ENCODE measurements at places on chromosomes 3 and 15. TPM values are rescaled to one million over a fixed set of nuclear protein-coding genes. Genes with fewer than 3 reads are reported as not detected.

DNA sequence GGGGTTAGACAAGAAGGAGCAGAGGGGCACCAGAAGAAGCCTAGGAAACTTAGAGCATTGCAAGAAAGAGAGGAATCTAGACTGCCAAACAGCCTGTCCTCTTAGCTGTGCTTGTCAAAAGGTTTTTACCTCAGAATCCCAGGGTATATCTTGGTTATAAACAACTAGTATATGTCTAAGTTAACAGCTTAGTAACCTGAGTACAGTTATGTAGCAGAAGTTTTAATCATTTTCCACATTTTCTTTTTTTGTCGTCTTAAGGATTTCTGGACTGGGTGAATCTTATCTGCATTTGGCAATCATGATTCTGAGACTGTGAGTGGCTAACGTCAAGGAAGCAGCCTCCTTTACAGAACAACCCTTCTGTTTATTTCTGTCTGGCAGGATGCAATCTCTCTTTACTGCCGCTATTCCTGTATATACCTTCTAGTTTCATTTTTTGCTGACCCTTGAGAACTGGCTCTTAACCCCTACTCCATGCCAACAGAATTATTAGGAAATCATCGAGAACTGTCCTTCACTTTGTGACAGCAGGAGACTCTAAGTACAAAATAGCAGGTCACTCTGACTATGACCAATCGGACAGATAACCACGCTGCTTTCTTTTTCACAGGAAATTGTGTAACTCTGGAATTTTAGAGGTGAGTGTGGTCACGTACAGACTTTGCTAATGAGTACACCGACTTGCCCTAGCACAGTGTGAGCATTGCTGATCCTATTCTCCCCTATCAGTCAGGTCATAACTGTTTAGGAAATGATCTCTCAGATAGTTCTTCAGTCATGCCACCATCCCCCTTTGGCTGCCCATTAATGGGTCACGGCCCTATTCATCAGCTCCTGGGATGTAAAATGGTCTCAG lies 3.3 kb upstream of the CP start:
- DNase-seq, result peak; percentile 82

GRCh38 chr3:188174317-188175044 lies 20.5 kb downstream of the LPP start:
- DNase-seq, result no peak

GRCh38 chr3:128430301-128430700 lies 36.4 kb downstream of the DNAJB8 start:
- DNase-seq, result no peak

GRCh38 chr3:193977622-193978021 lies 158.3 kb upstream of the HES1 start:
- no peak for DNase-seq

DNA sequence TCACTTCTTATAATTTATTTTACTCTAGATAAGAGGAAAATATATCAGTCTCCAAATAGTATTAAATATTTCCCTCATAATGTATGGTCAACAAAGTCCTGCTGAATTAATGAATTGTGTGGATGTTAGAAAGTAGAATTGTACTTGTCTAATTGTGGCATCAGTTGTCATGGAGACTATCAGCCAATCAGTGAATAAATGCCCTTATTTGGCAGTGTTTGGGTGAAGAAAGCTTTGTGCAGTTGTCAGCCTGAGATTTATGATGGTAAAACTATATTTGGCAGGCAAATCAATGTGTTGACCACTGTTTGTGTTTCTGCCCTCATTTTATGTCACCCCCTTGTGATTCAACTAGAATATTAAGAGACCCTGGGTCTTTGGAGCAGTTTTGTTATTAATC lies 293.6 kb upstream of the MDFIC2 start:
- DNase-seq, result no peak

GRCh38 chr3:170524073-170524472 lies 61.8 kb downstream of the SLC7A14 start:
- DNase-seq, result no peak

GRCh38 chr3:191330530-191331048 lies 263 bp upstream of the UTS2B start:
- peak; percentile 77 for DNase-seq

DNA sequence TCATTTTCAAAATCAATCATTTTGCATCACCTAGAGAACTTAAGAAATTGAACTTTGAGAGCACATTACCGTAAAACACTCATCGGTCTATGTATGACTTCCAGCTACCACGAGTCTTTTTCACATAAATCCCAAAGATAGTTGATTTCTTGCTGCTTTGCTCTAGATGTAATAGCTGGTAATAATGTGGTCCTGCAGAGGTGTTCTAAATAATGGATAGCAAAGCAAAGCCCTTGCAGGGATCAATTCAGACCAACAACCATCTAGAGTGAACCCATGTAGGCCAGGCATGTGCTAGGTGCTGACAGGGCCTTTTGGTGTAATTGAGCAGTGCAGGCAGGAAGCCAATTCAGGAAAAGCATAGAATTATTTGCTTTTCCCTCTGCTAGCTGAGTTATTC lies 26.1 kb upstream of the C3orf80 start:
- no peak for DNase-seq

DNA sequence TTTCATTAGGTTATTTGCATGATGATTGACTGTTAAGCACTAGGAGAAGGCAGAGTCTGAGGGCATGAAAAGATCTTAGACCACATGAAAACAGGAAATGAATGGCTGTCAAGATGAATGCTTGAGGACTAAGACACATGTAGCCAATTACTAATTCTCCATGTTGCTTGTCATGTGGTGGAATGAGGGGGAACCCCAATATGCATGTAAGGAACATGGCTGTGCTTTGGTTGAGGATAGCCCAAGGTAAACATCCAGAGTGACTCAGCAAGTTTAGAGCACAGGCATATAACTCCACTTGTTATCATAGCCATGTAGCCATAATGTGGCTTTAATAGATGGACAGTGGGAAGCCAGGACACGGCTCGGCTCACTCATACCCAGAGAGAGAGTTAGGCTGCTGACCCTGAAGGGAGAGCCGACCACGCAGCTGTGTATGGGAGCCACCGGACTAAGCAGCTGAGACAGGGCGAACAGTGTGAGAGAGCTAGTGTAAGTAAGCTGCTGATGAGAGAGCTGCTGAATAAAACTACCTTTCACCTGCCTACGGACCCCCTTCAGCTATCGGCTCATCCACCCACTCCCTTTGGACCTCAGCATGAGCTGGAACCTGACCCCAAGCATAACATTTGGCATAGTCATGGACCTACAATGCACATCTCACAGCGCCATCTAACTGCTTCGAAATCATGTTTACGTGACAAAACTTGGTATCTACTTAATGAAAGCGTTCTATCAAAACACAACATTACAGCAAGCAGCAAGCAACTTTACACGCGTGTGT lies 37.6 kb downstream of the ANO10 start:
- peak; percentile 7 for DNase-seq

DNA sequence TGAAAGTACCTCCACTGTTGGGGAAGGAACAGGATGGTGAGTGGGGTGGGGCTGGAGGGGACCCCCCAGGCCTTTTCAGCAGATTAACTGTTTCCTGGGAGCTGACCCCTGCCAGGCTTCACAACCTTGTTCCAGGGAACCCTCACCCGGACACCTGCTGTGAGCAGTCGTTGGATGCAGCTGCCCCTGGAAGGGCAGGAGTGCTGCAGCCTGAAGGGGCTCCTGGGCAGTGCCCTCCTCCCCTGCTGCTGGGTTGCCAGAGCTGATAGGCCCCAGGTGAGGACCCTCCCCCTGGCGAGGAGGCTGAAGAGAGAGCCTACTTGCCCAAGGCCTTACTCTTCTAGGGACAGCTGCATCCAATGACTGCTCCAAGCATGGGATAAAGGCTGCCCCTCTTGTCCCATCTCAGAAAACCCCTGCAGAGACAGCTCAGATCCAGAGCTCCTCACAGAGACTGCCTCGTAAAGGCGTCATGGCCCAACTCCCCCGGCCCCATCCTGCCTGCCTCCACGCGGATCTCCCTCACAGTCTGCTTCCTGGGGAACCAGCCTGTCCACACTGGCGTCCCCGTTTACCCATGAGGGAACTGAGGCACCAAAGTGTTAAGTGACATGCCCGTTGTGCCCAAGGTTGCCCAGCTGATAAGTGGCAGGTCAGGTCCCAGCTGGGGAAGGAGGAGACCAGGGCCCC lies 193.4 kb upstream of the LINGO1 start:
- DNase-seq, result no peak

GRCh38 chr3:40615110-40615915 lies 90.6 kb downstream of the ZNF621 start:
- DNase-seq, result peak; percentile 16

GRCh38 chr15:70258369-70259027 lies 160.8 kb upstream of the TLE3 start:
- peak; percentile 46 for DNase-seq

- DNase-seq, result peak; percentile 7
Measured at GRCh38 chr3:195873971-195874370, 34.4 kb downstream of the TNK2 start.

DNA sequence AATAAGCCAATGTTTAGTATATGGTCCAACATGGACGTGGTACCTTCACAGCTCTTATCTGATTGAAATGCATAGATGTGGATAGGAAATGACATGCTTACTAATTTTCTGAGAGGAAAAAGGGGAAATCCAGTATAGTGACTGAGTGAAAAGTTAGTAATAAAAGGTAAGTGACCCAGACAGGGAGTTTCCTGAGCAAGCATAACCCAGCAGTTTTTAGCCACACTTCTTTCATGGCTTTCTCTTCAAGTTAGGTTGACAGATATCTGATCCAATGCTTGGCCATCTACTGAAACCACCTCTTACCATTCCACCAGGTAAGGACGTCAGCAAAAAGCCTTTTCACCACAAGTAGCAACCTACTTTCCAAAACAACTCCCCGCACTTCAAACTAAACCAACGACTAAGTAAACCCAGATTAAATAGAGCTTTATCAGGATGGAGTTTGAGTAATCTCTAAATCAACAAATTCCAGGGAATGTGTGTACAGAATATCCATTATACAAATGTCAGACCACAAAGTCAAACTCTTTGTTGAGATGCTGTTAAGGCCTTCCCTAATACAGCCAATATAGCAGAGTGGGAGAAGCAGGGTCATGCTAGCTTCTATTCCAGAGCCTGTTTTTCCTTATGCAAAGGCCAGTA lies 329.7 kb downstream of the RORA start:
- no peak for DNase-seq

DNA sequence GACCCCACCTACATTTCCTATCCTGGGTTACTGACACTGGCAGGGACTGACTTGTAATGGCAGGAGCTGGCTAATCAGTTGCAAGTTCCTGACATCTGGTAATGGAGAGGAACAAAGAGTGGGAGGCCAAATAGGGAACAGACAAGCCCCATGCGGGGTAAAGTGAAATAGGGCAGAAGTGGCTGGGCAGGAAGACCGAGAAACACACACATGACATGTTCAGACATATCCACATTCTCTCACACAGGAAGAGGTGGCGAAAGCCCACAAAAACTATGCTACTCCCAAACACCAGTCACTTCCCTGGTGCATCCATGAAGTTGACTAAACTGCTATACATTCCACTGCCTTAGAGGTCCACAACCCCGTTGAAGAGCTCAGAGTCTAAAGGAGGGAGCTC lies 394.1 kb upstream of the TBL1XR1 start:
- peak; percentile 17 for DNase-seq

DNA sequence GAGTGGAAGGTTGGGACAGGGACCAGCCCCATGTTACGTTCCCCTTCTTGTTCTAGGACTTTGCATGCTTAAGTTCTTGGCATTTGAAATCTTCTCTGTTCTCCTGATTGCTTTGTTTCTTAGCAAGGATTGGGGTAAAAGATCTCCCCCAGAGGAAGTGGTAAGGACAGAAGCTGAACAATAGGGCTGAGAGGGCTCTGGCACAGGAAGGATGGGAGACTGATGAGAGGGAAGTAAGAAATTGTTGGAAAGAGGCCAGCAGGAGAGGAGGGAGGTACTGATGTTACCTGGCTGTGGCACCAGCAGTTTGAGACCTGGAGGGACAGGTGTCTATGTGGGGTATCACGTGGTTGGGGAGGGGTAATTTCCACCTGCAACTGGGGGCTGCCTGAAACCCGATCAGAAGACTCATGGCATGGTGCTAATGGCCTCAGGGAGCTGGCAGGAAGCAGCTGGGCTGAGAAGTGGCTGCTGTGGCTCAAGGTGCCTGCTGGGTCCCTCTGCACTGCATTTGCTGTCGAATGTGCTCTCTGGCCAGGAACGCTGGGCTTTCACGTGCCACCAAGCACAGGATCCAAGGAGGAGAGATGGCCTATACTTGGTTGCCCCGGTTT lies 108.4 kb downstream of the LSM3 start:
- no peak for DNase-seq

DNA sequence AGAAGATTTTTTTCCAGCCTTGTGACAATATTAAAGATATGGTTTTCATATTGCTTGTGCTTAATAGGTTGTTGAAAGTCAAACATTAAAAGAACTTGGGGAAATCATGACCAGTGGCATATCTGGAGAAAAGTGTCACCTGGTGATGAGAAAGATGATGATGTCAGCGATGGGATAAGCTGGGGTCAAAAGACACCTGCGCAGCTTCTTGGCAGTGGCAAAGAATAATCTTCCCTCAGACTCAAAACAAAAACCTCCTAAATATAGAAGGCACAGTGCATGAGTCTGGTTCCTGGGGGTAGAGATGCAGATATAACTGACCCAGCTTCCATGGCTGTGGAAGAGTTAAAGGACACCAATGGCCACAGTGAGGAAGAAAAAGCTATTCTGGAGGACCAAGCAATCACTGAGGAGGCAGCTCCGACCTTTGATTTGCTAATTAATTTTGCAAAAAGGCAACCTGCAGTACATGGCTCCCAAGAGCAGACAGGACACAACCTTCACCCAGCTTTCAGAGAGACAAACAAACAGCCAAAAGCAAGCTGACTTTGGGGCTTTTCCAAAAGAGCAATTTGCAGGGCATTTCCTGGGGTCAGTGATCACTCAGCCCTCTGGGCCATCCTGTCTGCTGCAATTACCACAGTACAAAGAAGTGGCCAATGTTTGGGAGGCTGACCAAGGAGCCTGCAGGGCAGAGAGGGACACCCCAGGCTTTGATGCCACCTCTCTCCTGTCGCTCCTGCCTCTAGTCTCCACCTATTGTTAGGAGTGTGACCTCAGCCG lies 17.6 kb upstream of the SEMA5B start:
- DNase-seq, result no peak

Gene RHO
- not detected for total RNA-seq

Gene FBLN2
- 636 TPM for total RNA-seq

Gene GABRR3
- not detected for total RNA-seq

Gene SCG5
- total RNA-seq, result 26.1 TPM

Gene ROBO1
- total RNA-seq, result 31.9 TPM

Gene WDR93
- total RNA-seq, result not detected

Gene CSPG4
- 27.6 TPM for total RNA-seq

Measured in GM23248 (cell line).